ENCODE measurements at places on chromosomes 13 and 19.

- DNase-seq: no peak
Measured at GRCh38 chr19:3175781-3176714, 2.5 kb upstream of the S1PR4 start.

DNA sequence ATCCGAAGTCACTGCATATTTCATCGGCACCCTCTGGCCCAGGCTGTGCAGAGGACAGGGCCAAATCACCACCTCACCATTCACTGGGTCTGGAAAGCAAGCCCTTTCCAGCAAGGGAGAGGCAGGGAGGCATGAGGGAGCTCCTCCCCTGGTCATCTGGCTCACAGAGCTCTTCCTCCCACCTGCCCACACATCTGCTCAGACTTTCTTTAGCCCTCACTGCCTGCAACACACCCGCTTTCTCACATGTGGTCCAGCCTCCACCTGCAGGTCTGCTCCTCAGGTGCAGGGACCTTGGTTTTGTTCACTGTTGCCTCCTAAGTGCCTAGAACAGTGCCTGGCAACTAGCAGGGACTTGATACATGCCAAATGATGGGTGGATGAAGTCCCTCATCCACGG, 21.0 kb upstream of the SLC35E1 start:
- no peak for DNase-seq

GRCh38 chr13:77492982-77493381, 42.5 kb upstream of the SCEL start:
- DNase-seq: no peak

- DNase-seq: no peak
Measured at GRCh38 chr19:34075661-34076091, 96.6 kb upstream of the LSM14A start.

GRCh38 chr13:99351772-99352171, 44.6 kb upstream of the GPR183 start:
- no peak for DNase-seq

GRCh38 chr13:33099860-33100259, 83.6 kb downstream of the KL start:
- no peak for DNase-seq

GRCh38 chr19:9791552-9792205, 23.1 kb upstream of the ZNF846 start:
- peak; percentile 96 for DNase-seq

DNA sequence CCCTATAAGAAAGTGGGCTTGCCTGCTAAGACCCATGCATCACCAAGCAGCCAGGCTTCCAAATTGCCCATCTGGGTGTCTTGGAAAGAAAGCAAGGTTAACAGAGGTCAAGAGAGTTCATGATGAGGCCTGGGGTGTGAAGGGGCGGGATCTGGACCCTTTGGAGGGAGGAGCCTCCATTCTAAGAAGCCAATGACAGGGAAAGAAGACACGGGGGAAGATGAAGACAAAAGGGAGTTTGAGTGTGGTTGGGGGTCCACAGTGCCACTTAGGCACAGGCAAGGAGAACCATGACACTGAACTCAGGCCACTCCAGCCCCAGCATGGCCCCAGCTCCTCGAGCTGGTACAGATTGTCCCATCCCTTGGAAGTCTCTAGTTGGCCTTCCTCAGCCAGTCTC, 350.2 kb upstream of the TSHZ3 start:
- no peak for DNase-seq

DNA sequence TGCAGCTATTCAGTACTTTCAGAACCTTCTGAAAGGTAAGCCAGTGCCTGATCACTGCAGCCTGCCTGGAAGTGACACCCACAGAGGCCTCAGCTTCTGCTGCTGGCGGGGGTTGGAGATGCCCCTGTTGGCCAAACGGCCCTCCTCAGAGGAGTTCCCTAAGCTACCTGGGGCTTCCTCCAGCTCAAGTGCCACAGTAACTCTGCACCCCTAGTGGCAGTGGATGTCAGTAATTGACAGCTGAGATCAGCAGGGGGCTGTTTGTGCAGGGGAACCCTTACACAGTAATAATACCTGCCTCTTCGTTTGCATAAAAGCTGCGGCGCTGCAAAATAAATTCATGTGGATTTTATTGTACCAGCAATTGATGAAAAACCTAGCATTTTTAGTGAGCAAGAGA, 28.9 kb downstream of the TDRD12 start:
- no peak for DNase-seq

GRCh38 chr19:10052602-10053360, 33.3 kb upstream of the SHFL start:
- DNase-seq: no peak

DNA sequence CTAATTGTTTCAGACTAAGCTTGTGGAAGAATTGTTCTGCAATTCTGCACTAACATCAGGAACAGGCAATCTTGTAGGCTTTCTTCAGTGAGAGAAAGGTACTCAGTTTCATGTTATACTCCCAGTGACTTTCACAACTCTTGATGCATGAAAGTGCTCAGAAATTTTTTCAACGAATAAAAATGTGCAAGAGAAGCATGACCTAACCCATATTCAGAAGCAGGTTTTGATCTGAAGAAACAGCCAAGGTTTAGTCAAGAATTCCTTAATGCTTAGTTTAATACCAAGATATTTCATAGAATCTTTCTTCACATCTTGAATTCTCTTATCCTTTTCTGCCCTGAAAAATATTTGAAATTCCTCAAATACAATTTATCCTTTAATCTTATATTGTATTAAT, 197.2 kb upstream of the CSNK1A1L start:
- DNase-seq: no peak

- no peak for DNase-seq
Measured at GRCh38 chr13:110005563-110005962, 219.2 kb upstream of the IRS2 start.

DNA sequence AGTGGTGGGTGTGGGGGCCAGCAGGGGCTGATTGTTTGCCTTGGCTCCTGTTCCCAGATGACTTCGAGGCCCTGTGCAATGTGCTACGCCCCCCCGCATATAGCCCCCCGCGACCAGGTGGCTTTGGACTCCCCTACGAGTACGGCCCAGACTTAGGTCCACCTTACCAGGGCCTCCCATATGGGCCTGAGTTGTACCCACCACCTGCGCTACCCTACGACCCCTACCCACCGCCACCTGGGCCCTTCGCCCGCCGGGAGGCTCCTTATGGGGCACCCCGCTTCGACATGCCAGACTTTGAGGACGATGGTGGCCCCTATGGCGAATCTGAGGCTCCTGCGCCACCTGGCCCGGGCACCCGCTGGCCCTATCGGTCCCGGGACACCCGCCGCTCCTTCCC, 25.7 kb downstream of the LTBP4 start:
- no peak for DNase-seq

DNA sequence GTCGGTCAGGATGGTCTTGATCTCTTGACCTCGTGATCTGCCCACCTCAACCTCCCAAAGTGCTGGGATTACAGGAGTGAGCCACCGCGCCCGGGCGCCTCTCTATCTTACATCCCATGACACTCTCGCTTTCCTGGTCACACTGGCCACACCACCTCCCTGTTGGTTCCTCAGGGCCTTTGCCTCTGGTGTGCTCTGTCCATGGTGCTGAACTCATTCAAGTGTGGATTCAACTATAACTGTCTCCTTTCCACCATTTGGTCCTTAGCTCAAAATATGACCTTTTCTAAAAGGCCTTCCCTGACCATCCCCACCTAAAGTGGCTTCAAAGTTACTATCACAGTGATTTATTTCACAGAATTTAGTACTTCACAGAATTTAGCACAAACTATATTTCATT, 3.7 kb upstream of the SMIM17 start:
- DNase-seq: no peak

DNA sequence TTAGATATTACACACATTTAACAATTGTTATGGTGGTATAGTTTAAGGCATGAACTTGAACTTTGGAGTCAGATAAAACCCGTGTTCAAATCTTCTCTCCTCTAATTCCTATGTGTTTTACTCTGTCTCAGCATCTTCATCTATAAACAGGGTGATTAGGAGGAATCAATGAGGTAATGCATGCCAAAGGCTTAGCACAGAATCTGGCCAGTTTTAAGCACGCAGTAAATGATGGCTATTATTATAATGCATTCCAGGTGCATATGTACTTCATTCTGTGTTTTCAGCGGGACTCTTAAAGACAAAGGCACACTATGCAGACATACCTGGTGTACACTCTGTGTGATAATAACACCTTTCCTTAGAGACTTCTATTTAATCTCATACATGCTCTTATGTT, 88.0 kb upstream of the FRY start:
- no peak for DNase-seq

GRCh38 chr19:57053401-57053800, 66.4 kb upstream of the USP29 start:
- no peak for DNase-seq

- peak; percentile 31 for DNase-seq
Measured at GRCh38 chr19:18859676-18860301, 28.0 kb downstream of the UPF1 start.

- no peak for DNase-seq
Measured at GRCh38 chr19:23772675-23773063, 14.0 kb upstream of the ZNF681 start.

DNA sequence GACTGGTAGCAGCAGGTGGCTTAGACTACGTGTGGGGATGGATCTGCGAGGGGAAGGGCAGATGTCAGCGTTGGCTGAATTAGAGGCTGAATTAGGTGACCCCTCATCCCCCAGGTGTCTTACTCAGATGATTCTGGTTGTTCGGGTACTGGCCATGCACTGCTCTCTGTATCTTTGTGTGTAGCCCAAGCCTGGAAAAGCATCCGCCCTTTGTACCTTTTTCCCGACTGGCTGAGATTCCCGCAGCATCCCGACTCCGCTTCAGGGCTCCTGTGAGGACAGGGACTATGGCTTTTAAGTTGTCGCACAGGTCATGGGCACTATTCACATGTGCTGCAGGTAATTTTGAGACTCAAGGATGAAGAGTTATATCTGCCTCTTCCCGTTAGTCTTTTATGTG, 7.2 kb downstream of the TFDP1 start:
- no peak for DNase-seq

DNA sequence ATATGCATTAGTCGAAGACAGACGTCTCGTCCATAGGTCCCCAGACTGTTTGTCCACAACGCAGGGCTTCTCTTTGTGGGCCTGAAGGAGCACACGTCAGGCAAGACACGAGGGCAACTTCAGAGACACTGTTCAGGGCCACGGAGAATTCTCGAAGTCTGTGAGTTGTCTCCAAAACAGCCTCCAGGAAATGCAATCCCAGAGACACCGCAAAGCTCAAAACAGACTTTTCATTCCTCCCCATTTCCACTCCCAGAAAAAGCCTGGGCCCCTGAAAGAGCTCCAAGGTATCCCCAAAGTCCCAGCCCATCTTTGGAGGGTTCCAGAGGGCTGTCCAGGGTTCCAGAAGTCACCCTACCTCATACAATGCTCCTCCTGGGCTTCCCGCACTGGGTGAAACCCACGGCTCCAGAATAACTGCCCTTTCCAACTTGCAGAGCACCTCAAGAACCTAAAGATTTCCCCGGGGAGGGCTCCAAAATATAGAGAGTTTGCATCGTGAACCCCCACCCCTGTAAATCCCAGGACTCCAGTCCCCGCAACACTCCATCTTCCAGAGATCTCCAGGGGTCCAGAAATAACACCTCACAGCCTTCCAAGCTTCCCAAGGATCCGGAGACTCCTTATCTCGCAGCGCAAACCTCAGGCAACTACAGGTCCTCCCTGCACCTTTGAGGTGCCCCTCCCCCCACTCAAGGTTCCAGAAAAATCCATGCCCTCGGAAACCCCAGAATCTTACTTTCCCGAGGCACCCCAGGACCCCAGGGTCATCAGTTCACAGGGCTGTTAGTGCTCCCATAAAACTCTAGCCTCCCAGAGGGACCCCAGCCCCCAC, 687 bp upstream of the FTL start:
- no peak for DNase-seq

- DNase-seq: peak; percentile 21
Measured at GRCh38 chr13:80011448-80012212, 329.3 kb downstream of the SPRY2 start.

DNA sequence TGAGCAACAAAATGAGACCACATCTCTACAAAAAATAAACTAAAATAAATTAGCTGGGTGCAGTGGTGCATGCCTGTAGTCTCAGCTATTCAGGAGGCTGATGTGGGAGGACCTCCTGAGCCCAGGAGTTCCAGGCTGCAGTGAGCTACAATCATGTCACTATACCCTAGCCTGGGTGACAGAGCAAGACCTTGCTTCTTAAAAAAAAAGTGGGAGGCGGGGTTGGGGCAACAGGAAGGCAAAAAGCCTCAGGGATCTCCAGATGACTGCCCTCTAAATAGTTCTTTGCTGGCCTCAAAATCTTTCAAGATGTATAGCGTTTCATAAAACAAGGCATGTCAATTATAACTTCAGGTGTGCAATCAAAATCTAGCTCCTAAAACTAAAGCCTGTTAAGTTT, 18.5 kb downstream of the CEACAM8 start:
- DNase-seq: no peak

DNA sequence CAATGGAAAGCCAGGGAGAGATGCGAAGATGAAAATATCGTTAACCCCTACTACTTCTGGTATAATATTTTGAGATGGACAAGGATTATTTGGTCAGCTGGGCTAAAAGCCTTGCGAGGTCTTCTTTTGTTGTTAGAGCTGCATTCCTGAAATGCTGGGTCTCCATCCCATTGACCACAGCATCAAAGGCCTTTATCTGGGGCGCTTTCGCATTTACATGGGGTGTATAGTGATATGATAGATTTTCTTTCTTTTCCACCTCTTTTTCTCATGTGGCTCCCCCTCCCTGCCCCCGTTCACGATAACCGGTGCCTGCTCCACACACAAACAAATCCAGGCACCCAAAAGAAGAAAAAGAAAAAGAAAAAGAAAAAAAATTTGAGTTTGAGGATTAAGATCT, 77.5 kb downstream of the ZNF536 start:
- DNase-seq: no peak

- DNase-seq: no peak
Measured at GRCh38 chr13:34017231-34017630, 199.3 kb downstream of the RFC3 start.

DNA sequence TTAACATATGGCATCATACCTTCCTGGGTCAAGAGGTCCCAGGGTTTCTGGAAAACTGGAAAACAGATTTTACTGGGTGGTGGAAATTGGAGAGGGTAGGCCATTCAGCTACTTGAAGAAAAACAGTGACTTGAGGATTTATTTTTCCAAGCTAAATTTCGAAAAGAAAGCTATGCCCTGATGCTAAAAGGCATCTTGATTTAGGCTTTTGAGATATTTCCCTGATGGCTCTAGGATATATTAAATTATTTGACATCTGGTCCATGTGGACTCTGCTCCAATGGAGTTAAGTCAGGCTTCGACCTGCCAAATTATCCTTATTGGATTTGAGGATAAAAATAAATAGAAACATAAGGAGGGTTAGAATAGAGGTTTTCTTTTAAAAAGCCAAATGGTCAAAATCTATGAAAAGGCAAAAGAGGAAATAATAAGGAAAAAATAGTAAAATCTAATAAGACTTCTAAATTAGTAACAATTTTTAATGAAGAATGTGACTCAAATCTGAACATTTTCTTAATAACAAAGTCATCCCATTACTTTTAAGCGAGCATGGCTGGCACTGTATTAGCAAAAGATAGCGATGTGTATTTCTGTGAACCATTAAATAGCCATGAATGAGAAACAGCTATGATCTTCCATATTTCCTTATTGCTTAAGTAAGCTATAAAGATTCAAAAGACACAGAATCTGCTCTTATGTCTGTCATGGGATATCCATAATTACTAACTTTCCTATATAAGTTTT, 190.0 kb upstream of the MIR17HG start:
- DNase-seq: no peak

- DNase-seq: peak; percentile 95
Measured at GRCh38 chr19:14419106-14419813, at the start of gene DDX39A. Gene DDX39A, minus strand, starts transcription at chr19:14419341. Its CDS starts 6,121 bp downstream, at chr19:14413220.

- DNase-seq: no peak
Measured at GRCh38 chr13:44012910-44013757, 133.4 kb downstream of the LACC1 start.

GRCh38 chr13:22486490-22486889, 694.3 kb upstream of the SGCG start:
- no peak for DNase-seq

- DNase-seq: no peak
Measured at GRCh38 chr13:40438022-40438680, 228.3 kb downstream of the FOXO1 start.
